Gastroesophageal sphincter (tissue), 4 donors: ENCODE measurements at places on chromosomes 5 and 9. TPM values are rescaled to one million over a fixed set of nuclear protein-coding genes. Genes with fewer than 3 reads are reported as not detected.

The TAF1L gene
- total RNA-seq, result not detected

The ADAMTS19 gene
- 0.94 TPM for total RNA-seq

The SLCO6A1 gene
- total RNA-seq, result not detected

The FOXD4L5 gene
- 0.12 TPM for total RNA-seq

The LVRN gene
- 4.5 TPM for total RNA-seq

The ARL10 gene
- total RNA-seq, result 10.7 TPM

DNA sequence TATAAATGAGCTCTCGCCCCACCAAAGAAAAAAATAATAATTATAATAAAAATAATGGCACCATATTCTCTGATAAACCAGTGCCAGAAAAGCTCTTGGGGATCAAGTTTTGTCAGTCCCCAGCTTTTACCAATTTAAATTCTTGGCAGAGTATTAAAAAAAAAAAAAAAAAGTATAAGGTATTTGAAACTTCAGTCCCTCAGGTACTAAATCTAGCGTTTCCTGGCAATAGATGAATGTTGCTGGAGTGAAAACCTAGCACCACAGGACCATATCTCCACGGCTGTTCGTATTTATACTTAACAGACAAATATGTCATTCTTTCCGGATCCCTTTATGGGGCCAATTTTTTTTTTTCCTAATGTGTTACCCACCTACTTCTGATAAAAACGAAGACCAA lies 646.2 kb downstream of the CCDC171 start:
- no peak for ATAC-seq

DNA sequence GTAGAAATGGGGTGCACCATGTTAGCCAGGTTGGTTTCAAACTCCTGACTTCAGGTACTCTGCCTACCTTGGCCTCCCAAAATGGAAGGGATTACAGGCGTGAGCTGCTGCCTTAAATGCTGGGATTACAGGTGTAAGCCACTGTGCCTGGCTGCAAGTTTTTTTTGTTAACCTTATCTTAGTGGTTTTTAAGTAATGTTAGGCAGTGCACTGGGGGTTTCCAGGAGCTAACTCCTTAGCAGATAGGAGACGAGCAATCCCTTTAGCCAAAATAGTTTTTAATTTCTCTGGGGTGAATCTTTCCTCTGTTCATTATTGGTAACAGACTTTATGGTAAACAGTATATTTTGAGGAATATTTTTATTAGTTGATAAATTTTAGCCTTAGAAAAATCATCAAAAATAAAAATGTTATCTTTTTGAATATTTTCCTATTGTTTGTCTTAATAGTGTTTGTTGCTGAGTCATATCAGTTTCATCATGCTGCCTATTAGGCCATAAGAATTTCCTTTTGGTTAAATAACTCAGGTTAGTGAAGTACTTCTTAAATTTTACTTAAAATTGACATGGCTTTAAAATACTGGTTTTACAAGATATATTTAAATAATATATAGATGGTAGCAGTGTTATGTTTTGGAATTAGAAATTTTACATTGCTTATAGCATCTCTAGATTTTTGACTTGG lies 37.9 kb downstream of the LMNB1 start:
- no peak for ATAC-seq

DNA sequence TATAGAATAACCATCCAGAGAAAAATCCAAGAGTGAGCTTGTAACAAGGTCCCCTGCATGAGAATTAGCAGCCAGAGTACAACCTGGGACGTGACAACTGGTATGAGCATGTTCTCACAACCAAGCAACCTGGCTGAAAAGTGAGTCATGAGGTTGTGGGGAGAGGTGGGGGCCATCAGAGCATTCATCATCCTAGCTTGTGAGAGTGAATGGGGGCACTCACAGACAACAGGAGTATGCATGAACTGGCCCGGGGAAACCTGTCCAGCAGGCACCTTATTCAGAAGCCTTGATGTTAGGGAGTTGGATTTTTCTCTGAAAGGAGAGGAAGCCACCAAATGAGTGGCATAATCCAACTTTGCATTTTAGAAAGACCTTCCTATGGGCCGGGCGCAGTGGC lies 113.0 kb downstream of the FRMD3 start:
- ATAC-seq, result no peak

DNA sequence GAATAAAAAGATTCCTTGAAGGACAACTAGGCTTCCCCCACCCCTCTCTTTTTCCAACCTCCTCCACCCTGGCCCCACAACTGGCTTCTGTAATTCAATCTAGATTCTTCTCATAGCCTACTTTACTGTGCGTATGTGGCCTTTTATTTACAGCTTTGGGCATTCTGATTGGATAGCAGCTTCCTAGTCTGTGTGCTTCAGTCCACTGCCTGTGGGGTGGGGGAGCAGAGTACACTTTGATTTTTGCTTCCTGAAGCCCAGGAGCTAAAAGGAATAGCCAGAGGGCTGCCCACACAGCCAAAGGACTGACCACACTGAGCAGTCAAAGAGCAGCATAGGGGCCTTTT lies 30.4 kb downstream of the RUSC2 start:
- ATAC-seq, result no peak

- ATAC-seq, result no peak
Observed at GRCh38 chr9:126317513-126317912, 9.1 kb upstream of the MVB12B start.

GRCh38 chr5:121668635-121669034 lies 183.0 kb upstream of the FTMT start:
- ATAC-seq, result no peak

GRCh38 chr5:10249948-10250805 lies at the start of gene CCT5:
Gene CCT5 (plus strand): TSS chr5:10250280. CDS start chr5:10250341, 61 bp downstream.
- ATAC-seq, result peak; percentile 91

GRCh38 chr9:87569518-87569917 lies 71.9 kb downstream of the DAPK1 start:
- peak; percentile 75 for ATAC-seq

DNA sequence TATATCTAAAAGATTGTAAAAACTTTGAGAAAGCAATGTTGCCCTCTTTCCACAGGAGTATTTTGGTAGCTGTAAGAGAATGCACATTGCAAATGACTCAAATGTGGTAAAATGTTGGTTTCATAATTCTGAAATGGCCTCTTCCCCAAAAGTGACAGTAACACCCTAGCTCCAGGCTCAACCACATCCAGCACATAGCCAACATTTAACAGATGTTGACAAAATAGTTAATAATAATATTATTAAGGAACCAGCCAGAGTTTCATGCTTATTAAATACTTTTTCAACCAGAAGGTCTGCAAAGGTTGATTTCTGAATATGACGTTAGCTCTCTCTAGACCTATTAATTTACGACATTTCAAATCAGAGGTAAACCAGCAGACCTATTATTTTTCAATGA lies 1.3 kb downstream of the ANXA1 start:
- no peak for ATAC-seq

GRCh38 chr5:86070719-86071118 lies 547.0 kb upstream of the COX7C start:
- ATAC-seq, result no peak

- no peak for ATAC-seq
Observed at GRCh38 chr5:6291961-6292360, 86.4 kb downstream of the MED10 start.

GRCh38 chr5:165877475-165877874 lies 2372.1 kb downstream of the MAT2B start:
- ATAC-seq, result no peak

- ATAC-seq, result peak; percentile 19
Observed at GRCh38 chr9:93814077-93814956, 140.8 kb downstream of the BARX1 start.

DNA sequence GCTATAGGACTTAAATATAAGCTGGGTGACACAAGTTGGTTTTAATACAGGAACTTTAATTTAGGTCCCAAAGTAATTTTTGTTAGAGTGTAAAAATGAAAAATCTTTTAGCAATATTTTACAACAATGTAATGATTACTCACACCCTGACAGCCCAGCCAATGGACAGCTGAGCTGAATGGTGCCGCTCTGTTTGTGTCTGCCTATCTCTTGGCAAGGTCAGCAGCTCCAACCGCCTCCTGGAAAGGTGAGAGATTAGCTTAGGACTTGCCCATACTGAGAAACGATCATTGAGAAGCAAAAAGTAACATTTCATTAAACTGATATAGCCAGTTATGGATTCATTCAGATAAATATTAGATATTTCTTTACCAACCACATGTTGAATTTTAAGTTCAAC lies 463.6 kb upstream of the CD180 start:
- no peak for ATAC-seq

DNA sequence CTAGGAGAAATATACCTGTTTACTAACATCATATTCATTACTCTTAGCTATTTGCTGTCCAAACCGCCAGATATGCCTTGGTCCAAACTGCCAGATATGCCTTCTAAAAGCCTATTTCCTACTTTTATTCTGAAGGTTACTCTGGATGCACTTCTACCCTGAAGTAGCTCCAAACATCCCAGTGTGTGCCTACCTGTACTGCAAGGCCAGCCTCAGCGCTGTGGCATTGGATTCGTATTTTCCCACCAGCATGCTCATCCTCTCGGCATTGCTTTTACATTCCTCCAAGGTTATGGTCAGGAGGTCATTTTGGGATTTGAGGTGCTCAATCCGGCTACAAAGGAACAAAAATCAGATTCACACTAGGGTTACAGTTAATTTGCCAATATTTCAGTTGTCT lies 94.3 kb downstream of the DCP2 start:
- ATAC-seq, result no peak

DNA sequence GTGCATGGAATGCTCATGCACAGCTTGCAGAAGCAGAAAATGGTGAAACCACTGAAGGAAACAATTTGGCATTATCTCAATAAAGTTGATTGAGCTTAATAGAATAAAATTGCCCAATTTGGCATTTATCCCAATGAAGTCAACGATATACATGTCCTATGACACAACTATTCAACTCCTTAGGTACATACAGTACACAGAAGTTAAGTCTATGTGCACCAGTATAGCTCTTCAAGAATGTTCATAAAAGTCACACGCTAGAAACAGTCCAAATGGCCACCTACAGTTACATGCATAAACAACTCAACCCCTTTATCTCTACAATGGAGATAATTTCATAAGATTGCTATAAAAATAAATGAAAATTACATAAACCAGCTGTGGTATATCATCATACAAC lies 184.5 kb downstream of the DENND1A start:
- no peak for ATAC-seq

- no peak for ATAC-seq
Observed at GRCh38 chr9:104772714-104773510, 9.0 kb downstream of the NIPSNAP3B start.

DNA sequence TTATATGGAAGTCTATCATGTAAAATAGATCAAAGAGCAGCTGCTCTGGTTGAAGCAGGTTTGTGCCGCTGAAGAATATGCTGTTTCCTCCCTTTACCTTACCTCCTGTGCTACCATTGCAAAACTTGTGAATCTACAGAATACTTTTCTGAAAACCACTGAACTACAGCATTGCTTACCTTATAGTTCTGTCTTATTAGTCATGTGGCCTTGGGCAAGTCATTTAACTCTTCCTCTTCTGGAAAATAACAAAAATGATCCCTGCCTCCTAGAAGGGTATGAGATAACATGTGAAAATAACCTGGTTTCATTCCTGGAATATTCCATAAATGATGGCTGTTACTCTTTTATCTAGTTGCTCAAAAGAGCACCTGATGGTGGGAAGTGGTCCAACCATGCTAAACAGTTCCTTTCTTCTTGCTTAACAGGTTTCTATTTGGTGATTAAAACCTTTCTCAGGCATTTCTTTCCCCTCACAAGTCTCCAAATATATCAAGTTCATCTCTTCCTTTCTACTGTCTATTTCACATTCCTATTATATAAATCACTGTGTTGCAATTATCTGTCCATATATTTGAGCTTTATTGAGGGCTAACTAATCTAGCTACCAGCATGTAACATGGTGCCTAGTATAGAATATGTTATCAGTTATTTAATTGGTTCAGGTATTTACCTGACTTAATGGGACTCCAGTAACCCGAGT lies 15.0 kb downstream of the TRIM32 start:
- ATAC-seq, result no peak

DNA sequence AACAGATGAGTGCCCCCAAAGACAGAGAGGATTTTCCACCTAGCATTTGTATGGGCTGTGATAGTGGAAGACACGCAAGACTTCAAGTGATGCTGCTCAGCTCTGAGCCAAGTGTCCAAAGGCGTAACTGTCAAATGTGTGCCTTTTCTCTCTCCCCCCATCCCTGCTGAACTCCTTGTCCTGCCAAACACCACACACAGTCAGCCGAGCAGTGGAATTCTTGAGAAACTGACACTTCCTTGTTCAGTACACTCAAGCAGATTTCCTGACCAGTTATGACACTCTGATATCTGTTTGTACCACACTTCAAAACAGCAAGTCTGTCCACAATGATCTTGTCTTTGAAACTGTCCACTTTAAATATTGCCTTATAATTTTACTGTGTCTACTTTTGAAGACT lies 166.4 kb downstream of the PIK3R1 start:
- ATAC-seq, result peak; percentile 59

DNA sequence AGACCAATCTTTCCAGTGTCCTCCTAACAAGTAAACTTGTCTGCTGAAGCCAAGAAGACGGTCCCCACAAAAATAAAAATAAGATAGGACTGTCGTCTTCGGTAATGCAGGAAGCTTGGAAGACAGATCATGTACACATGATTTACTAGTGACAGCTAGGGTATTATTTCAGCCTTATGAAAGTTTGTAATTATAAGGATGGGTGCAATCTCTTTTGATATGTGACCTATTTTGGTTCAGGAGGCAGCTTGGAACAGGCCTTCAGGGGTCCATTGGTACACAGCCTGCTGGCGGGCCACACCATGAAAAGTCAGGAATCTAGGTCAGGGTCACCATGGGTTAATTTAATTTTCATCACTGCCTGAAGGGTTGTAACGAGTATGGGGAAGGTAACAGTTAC lies 13.7 kb upstream of the MEIKIN start:
- ATAC-seq, result no peak

DNA sequence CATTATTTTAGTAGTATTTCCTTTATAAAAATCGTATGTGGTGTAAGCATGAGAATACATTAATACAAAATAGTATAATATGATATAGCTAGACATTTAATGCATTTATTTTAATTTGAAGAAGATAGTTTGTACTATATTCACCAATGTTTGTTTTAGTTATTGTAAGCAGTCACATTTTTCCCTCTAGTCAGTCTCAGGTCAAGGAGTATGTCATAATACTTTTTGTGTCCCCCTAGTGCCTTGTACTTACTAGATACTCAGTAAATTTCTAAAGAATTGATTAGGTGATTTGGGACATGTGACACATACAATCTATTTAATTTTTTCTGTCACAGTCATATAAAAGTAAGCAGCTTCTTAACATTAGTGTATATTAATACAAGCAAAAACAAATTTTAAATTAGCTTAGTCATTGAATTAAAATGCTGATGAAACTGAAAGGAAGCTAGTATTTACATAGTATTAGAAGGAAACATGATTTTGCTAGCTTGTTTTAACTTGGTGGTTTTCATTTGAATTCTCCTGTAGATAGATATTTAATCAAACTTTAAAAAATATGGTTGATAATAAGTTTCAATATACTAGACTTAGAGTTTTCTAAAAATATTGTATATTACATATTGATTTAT lies 242.2 kb downstream of the FER start:
- ATAC-seq, result no peak
